Activated CD4-positive, alpha-beta T cell treated with anti-CD3 and anti-CD28 coated beads, Interleukin-2, amount 10 ng/mL, durations not matched to agents 24 days and 14 days (primary cell): ENCODE measurements at places on chromosomes 11 and 22. TPM values are rescaled to one million over a fixed set of nuclear protein-coding genes. Genes with fewer than 3 reads are reported as not detected.

- DNase-seq: no peak
These were observed 38.6 kb downstream of the PARVG start for GRCh38 chr22:44219101-44219870.

DNA sequence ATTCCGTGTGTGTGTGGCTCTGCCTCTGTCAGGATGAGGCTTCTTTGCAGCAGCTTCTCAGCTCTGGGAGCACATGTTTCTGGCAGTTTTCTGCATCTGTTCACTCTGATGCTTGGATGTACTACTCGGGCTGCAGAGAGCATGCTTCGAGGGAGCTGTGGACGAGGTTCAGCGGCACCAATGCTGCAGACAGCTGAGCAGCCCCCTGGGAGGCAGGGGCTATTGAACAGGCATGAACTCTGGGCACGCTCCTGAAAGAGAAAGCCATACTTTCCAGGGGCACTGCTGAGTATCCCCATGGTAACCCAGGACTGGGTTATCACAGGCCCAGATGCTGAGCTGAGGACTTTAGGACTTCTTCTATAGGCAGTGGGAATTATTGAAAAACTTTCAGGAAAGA lies 33.8 kb downstream of the ADAMTS8 start:
- DNase-seq: no peak

ATG2A gene
- total RNA-seq: 22.5 and 23.1 TPM in 2 replicates

- no peak for DNase-seq
These were observed 12.6 kb upstream of the WDR74 start for GRCh38 chr11:62851807-62852522.

KCNQ1OT1 gene
- total RNA-seq: 0.59 and 0.61 TPM in 2 replicates

JHY gene
- 0.95 and 1.1 TPM in 2 replicates for total RNA-seq

DNA sequence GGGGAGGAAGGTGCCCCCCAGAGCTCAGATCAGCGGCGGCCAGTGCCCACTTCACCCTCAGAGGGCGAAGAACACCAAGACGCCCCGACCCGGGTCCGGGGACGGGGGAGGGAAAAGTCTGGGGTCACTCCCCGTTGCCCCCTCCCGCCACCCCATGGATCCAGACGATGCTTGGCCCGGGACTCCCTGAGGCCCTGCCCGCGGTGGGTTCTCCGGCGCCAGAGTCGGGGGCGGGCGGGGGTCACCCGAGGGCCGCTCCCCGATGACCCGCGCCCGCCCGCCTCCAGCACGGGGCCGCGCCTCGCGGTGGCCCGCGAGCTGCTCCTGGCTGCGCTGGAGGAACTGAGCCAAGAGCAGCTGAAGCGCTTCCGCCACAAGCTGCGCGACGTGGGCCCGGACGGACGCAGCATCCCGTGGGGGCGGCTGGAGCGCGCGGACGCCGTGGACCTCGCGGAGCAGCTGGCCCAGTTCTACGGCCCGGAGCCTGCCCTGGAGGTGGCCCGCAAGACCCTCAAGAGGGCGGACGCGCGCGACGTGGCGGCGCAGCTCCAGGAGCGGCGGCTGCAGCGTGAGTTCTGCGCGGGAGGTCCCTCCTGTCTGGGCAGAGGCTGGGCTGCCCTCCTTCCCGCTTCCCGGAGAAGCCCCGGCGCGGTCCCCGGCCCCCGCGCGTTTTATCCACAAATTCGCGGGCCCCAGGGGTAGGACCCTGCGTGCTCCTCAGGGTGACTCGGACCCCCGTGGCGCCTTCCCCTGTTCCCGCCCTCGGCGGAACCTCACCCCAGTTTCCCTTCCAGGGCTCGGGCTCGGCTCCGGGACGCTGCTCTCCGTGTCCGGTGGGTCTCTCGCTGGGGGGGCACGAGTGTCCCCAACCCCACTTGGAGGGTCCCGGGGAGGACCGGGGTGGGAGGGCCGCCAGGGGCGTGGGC lies 1.1 kb downstream of the NLRP6 start:
- DNase-seq: peak; percentile 79

DNA sequence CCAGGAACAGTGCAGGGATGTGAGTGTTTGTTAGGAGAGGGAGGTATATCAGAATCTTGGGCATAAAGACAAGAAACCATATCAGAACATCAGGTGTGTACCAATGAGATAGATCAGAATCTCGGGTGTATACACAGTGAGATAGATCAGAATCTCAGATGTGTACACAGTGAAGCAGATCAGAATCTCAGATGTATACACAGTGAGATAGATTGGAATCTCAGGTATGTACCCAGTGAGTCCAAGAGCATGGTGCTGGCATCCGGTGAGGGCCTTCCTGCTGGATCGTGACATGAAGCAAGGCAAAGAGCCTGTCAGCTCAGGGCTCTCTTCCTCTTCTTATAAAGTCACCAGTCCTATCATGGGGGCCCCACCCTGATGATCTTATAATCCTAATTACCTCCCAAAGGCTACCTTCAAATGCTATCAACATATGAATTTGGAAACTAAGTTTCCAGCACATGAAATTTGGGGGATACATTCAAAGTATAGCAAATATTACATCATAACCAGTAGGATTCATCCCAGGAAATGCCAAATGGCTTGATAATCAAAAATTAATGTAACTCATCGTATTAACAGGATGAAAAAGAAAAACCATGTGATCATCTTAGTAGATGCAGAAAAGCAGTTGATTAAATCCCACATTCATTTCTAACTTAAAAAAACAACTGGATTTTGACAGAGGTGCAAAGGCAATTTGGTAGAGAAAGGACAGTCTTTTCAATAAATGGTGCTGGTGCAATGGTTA lies 28.6 kb downstream of the PPARA start:
- no peak for DNase-seq

DNA sequence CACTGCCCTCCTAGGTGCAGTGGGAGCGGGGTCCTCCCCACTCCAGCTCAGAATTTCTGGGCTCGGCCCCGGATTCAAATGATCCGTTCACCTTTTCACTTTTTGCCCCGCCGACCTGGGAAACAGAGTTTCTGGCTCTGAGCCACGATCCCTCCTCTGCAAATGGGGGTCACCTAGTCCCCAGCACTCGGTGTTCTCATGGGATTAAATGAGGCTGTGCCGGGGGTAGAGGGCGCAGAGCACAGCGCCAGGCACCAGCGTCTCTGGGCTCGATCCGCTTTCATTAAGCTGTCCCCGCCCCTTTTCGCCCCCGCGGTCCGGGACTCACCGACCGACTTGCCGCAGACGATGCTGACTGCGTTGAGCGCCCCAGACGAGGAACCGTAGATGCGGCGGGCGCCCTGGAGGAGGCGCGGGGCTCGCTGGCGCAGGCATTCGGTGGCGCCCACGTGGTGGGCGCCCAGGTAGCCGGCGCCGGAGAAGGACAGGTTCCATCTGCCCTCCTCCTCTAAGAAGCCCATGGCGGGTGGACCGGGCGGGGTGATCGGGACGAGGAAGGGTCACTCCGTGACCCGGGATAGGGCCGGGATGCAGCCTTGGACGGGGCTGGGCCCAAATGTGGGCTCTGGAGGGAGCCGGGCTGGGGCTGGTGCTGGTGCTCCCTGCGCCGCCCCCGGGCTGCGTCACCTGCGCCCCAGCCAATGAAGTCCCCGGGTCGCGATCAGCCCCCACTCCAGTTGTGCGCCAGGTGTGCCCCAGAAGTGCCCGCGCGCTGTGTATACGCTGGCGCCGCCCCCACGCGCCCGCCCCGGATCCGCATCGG lies at the start of gene PNPLA5:
TSS of gene PNPLA5 (minus strand) at position 654 of the 823 bp plus-strand sequence. CDS start at position 521, 133 bp downstream.
- DNase-seq: peak; percentile 59

DNA sequence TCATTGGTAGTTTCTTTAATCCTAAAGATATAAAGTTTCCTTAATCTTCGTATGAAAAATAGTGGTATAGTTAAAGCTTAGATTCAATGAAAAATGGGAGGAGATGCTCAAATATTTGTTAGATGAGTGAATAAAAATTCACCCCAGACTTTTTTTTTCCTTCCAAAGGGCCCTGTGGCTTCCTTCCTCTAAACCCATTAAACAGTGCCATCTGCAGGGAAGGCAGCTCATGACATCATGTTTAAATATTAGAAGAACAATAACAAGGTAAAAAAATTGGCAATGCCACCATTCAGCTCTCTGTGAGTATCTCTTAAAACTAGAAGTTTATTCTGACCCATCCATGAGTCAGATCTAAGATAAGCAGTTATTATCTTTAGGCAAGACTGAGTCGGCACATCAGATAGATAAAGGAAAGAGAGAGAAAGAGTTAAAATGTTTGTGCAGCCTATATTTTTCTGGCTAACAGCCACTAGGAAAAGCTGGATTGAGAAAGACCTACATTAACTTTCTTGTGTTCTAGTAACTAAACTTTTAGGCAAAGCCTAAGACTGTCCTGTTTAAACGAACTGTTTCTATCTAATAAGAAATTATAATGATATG lies 19.1 kb upstream of the OOSP1 start:
- DNase-seq: peak; percentile 77

FTH1 gene
- 500 and 515 TPM in 2 replicates for total RNA-seq

GRCh38 chr11:34359548-34359891 lies 1.7 kb upstream of the ABTB2 start:
- no peak for DNase-seq

DNA sequence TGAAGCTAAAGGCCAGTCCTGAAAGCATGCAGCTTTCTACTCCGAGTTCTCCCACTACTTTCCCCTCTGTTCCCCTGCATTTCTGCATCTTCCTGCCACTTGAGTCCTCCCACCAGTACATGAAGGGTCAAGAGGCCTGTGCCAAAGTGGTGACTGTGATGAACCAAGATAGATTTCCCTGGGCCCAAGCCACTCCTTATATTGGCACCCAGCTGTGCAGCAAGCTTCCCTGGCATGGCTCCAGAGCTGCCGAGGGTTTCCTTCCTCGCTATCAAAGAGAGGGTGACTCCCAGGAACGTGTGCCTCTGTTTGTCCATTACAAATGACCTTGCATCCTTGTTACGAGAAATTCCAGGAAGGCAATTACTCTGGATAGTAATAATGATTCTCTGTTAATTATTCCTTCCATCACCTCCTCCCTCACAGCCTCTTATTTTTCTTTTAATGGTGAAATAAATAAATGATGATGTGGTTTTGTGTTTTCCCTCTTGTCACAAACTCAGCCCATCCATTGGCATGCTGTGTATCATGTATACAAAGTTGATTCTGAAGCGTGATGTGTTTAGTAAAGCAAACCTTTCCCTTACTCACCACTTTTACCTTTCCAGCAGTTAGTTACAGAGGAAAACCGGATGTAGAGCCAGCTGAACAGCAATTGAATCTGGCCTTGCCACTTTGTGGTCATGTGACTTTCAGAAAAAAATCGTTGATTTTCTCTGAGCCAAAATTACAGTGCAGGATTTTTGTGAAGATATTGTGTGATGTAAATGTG lies 8.3 kb downstream of the SRSF8 start:
- DNase-seq: no peak

GRCh38 chr22:31142285-31142684 lies 2.0 kb upstream of the PLA2G3 start:
- no peak for DNase-seq

DNA sequence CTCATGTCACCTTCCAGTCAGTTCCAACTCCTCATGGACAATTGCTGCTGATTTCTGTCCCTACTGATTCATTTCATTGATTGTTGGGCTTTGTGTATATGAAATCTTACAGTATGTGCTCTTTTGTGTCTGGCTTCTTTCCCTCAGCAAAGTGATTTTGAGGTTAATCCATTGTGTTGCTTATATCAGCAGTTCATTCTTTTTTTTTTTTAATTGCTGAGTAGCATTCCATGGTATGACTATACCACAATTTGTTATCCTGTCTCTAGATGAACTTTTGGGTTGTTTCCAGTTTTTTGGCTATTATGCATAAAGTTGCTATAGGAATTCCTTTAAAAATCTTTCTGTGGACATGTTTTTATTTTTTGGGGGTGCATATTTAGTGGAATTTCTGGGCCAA lies 59.9 kb downstream of the NXPE1 start:
- no peak for DNase-seq

DNA sequence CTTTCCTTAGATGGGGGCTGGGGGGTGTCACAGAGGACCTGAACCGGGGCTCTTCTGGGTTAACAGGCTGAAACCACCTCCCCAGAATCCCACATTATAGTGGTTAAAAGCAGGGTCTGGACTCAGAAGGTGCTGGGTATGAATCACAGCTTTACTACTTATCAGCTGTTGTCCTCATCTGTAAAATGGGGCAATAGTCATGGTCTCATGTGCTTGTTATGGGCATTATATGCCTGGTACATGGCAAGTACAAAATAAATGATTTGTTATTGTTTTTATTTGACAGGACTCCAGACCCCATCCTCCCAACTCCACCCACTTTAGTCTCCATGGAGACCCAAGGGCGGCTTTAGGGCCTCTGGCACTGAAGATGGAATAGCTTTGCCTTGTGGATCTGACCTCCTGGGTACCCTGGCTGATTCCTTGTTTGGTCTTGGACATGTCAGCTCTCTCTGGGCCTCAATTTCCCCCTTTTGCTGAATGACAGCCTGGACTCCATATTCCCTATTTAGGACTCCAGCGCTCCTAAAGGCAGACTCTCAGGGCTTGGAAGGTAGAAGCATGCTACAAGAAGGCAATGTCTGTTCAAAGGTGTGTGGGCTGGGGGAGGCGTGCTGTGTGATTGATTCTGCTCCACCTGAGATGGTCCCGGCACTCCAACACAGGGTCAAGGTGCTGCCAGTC lies 812 bp upstream of the SMTN start:
- no peak for DNase-seq

GRCh38 chr22:20298803-20299745 lies 20.8 kb downstream of the DGCR6L start:
- peak; percentile 97 for DNase-seq

DNA sequence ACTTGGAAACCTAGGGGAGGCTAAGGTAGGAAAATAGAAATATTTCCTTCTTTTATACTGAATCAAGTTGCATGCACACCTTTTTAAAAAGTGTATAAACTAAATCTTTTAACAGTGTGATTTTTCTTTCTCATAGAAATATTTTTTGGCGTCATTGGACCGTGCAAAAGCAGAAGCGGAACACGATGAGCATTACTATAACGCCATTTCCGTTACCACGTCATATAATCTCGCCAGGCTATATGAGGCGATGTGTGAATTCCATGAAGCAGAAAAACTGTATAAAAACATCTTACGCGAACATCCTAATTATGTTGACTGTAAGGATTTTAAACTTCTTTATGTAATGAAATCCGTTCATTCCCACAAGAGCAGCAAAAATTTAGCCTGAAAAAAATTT lies 13.4 kb downstream of the CTR9 start:
- DNase-seq: no peak

DNA sequence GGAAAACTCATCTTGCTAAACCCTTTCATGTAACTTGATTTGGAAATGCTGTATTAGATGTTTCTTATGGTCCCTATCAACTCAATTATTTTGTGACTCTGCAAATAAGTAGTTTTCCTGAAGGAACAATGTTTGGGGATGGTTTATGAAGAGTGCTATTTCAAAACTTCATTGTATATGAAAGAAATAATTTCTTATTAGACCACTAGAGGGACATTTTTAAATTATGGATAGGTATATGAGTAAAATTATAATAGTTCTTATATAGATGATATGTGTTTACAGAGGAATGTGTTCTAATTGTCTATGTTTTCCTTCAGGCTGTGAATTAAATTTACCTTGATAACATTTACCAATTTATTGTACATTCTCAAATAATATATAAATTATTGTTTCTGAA lies 509.4 kb upstream of the RAG2 start:
- no peak for DNase-seq
